ENCODE measurements at places on chromosomes 6 and 20. TPM values are rescaled to one million over a fixed set of nuclear protein-coding genes. Genes with fewer than 3 reads are reported as not detected.

The ZSCAN23 gene
- total RNA-seq = 0.79 TPM

The MYB gene
- 8.2 TPM for total RNA-seq

The GCLC gene
- 22.1 TPM for total RNA-seq

The SYCP2 gene
- 6.6 TPM for total RNA-seq

The GFRA4 gene
- total RNA-seq = not detected

GRCh38 chr6:101730954-101731353, 337.4 kb downstream of the GRIK2 start:
- H3K4me3 ChIP-seq = no peak overlapping the region
- no peaks in the 10 kb centered on the region for H3K4me1 ChIP-seq
- no peak overlapping the region for H3K27ac ChIP-seq
- no peaks in the 10 kb centered on the region for H3K27me3 ChIP-seq
- H3K36me3 ChIP-seq = no peaks in the 10 kb centered on the region
- DNase-seq = no peak

DNA sequence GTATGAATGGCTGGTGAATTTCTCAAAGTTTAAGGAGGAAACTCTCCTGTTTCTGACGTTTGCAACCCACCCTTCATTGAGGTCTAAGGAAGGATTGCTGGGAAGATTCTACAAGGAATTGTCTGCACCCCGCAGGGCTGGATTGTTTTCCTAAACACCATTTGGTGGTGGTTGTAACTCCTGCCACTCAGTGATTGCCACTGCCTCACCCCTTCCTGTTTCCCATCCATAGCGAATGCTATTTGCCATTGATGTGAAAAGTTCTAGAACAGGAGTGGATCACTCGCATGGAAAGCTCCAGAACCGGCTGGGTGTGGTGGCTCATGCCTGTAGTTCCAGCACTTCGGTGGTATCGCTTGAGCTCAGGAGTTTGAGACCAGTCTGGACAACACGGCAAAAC, 8.7 kb upstream of the DSP start:
- peaks cover 41% of the 10 kb centered on the region for H3K27me3 ChIP-seq
- no peak for DNase-seq
- no peak overlapping the region for H3K4me3 ChIP-seq
- no peak overlapping the region for H3K27ac ChIP-seq
- no peaks in the 10 kb centered on the region for H3K36me3 ChIP-seq
- H3K4me1 ChIP-seq = no peaks in the 10 kb centered on the region

DNA sequence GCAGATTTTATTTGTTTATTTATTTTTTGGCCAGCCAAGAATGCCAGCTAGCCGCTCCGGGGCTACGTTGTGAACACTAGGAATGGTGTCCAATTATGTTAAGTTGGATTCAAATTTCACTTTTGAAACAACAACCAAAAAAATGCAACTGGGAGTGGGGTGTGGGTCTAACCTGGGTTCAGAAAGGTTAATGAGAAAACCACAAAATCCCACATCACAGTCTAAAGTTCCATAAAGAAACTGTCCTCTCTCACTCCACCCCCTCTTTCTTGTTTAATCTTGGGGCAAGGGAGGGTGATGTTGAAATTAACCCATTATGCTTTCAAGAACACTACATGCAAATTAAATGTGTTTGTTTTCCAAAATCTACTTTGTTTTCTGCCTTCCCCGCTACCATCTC, 77.2 kb downstream of the LINC00237 start:
- no peak overlapping the region for H3K27ac ChIP-seq
- no peaks in the 10 kb centered on the region for H3K36me3 ChIP-seq
- DNase-seq = no peak
- no peaks in the 10 kb centered on the region for H3K4me1 ChIP-seq

All from activated CD8-positive, alpha-beta T cell treated with anti-CD3 and anti-CD28 coated beads, Interleukin-2, amount 10 ng/mL, durations not matched to agents 7 days and 5 days (primary cell).